Activated T-cell treated with anti-CD3 and anti-CD28 coated beads, Interleukin-2, amount 50 U/mL, for 72 hours (primary cell): ENCODE measurements at places on chromosomes 13 and 19.

GRCh38 chr19:49591731-49592485, 926 bp downstream of the PRR12 start:
- H3K4me1 ChIP-seq: peaks cover 44% of the 10 kb centered on the region
- H3K27me3 ChIP-seq: no peaks in the 10 kb centered on the region
- peak overlapping the region; percentile 96 for H3K4me3 ChIP-seq
- peak overlapping the region; percentile 34 for H3K27ac ChIP-seq
- peak; percentile 69 for DNase-seq

DNA sequence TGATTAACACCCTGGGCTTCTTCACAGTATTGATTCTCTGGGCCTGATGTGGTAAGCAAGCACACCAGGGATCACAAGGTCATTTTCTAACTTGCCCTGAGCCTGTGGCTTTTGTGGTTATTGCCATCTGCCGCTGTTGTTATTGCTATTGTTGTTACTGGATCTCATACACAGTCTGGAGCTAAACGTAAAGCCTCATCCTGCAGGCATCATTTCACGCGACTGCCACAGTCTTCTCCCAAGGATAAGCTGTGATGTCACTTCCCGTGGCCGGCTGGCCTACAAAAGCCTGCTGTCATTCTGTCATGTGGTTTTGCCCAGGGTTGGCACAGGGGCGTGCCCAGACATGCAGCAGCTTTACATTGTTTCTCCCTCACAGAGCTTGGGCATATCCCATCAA, 154.0 kb upstream of the GPR12 start:
- H3K27ac ChIP-seq: no peak overlapping the region
- H3K36me3 ChIP-seq: no peaks in the 10 kb centered on the region
- peaks cover 7% of the 10 kb centered on the region for H3K27me3 ChIP-seq
- no peak for DNase-seq
- H3K4me3 ChIP-seq: no peak overlapping the region

GRCh38 chr19:52536448-52536800, 9.0 kb downstream of the ZNF808 start:
- peak overlapping the region; percentile 80 for H3K27ac ChIP-seq
- H3K27me3 ChIP-seq: no peaks in the 10 kb centered on the region
- H3K4me1 ChIP-seq: peaks cover 24% of the 10 kb centered on the region
- peak; percentile 65 for DNase-seq
- peaks cover 43% of the 10 kb centered on the region for H3K36me3 ChIP-seq
- H3K4me3 ChIP-seq: peak overlapping the region; percentile 93

DNA sequence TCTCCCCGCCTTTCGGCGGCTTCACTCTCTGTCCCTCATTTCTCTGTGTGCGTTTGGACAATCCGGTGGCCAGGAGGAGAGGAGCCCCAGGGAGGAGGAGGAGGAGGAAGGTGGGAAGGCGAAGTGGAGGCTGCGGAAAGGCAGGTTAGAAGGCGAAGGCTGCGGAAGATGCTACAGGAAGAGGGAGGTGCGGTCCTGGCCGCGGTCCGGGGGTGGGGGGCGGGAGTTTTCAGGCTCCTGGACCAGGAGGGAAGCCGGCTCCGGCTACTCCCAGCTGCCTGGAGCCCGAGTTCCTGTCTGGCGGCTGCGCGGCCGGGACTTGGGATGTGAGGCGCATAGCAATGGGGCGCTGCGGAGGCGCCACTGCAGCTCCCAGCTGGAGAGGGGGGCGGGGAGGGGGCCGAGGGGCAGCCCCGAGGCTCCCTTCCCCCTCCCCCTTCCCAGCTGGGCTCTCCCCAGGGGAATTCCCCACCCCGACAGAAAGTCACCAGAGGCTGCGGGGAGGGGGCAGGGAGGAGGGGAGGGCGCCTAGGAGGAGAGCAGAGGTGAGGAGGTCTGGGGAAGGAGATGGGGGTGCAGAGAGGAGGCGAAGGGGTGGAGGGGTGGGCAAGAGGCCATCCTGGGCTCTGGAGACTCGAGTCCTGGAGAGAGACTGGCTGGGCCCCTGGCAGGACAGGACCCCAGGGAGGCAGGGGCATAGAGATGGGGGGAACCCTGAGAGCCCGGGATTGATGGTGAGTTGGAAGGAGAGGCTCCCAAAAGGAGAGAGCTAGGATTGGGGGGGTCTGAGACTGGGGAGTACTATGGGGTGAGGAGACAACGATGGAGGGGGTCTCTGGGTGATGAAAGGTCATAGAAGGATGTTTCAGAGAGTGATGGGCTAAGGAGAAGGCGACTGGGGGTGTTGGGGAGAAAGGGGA, 2.0 kb downstream of the LRRC4B start:
- H3K4me3 ChIP-seq: peak overlapping the region; percentile 71
- H3K36me3 ChIP-seq: no peaks in the 10 kb centered on the region
- DNase-seq: peak; percentile 20
- peaks cover 65% of the 10 kb centered on the region for H3K27me3 ChIP-seq

DNA sequence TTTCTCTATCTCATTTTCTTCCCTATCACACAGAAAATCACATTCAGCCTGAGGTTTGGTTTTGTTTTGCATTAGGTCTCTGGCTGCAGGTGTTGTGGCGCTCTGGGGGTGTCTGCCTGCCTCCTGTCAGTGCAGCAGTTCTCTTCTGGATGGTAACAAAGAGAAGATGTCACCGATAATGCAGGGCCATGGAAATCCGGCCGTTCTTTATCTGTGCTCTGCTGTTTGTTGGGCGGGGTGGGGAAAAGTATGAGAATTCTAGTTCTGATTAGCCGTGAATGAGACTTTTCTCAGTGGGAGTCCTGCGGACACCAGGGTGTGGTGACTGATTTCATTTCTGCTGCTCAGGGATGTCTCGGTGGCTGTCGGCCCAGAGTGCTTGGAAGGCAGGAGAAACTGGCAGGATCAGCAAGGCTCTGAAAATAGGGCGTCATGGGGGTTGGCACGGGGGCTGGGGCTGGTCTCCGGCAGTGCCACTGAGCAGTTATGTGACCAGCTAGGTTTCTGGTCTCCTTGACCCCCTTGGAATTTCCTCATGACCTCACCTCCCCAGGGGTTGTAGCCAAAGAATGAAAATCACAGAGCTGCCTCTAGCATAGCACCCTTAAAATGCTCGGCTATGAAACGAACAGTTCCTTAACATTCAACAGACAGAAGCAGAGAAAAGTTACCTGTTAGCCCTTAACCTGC, 5.0 kb downstream of the RNF113B start:
- H3K27me3 ChIP-seq: peaks cover 25% of the 10 kb centered on the region
- no peak for DNase-seq
- H3K27ac ChIP-seq: no peak overlapping the region
- no peaks in the 10 kb centered on the region for H3K36me3 ChIP-seq
- no peaks in the 10 kb centered on the region for H3K4me1 ChIP-seq
